Small intestine (tissue), 16 donors: ENCODE measurements at places on chromosomes 5 and 9.

DNA sequence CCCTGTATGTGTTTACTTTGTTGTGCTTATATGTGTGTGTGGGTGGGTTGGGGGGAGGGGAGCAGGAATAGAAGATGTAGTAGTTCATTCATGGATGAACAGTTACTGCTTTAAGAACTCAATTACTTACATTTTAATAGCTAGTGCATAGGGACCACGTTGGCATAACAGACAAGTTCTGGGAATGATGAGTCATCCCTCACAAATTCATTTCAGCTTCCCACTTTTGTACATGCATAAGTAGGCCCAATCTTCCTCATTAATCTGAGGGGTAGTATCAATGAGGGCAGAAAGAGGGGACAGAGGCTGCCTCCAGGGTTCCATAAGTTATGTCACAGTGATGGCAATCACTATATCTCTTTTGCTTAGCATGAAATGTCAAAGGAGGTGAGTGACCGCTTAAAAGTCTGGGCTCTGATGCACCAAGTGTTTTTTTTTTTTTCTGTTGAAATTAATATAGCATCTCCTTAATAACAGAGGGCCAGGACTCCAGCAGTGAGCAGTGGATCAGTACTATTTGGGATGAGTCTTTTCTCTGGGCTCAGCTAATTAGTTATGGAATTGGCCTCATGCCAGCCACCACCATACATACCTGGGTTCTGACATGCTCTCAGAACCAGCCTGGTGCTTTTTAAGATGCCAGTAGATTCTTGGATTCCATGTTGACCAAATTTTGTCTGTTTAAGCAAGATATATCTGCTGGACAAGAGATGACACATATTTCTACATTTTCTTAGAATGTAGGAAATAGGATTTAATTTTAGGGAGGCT lies 37.1 kb downstream of the PRDM6 start:
- DNase-seq = no peak

- DNase-seq = no peak
Measured at GRCh38 chr5:154311362-154311761, 120.8 kb downstream of the GALNT10 start.

- DNase-seq = no peak
Measured at GRCh38 chr5:127683008-127683407, 20.2 kb upstream of the CCDC192 start.

GRCh38 chr9:121930956-121931355 lies 162.2 kb downstream of the TTLL11 start:
- peak; percentile 74 for DNase-seq

DNA sequence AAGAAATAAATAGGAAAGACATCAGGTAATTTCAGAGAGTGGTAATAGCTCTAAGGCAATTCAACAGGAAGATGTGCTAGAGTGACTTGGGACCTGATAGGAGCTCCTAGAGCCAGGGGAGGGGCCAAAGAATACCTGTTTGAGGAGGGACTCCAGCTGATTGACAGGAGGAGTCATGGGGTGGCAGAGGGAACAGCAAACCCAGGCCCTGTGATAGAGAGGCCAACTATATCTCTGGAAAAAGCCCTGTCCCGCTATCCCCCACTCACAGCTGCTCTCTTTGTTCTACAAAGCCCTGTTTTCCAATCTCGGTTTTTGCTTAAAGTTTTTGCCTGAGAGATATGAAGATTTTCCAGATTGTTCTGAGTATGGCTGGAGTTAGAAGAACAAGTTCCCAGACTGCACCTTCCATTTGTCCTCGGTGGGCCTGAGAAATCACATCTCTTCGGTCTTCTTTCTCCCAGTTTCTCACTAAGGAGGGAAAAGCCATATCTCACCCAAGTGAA lies 9.0 kb upstream of the NSD1 start:
- DNase-seq = no peak

GRCh38 chr9:130681769-130682420 lies 11.7 kb upstream of the EXOSC2 start:
- peak; percentile 63 for DNase-seq

DNA sequence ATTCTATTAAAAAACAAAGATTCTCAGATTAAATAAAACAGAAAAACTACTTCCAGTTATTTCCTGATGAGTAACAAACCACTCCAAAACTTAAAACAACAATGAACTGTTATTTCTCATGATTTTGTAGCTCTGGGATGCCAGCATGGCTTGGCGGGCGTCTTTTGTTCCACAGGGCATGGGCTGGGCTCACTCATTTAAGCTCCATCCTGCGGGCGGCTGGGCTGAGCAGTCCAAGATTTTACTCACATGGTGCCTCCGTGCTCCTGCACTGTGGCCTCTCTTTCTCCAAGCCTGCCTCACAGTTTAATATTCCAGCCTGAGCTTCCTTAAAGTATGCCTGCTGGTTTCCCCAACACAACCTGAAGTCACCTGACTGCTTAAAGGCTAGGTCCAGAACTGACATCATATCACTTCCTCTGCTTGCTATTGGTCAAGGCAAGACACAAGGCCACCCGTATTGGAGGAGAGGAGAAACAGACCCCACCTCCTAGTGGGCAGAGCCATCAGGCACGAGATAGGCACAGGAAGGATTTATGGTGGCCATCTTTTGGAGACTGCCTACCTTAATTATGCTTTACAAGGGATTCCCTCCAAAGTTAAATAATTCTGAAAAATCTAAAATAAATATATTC lies 41.6 kb upstream of the ZBTB43 start:
- no peak for DNase-seq

- no peak for DNase-seq
Measured at GRCh38 chr9:16542290-16542689, 328.2 kb downstream of the BNC2 start.

- no peak for DNase-seq
Measured at GRCh38 chr5:166320920-166321480, 1970.4 kb upstream of the WWC1 start.

DNA sequence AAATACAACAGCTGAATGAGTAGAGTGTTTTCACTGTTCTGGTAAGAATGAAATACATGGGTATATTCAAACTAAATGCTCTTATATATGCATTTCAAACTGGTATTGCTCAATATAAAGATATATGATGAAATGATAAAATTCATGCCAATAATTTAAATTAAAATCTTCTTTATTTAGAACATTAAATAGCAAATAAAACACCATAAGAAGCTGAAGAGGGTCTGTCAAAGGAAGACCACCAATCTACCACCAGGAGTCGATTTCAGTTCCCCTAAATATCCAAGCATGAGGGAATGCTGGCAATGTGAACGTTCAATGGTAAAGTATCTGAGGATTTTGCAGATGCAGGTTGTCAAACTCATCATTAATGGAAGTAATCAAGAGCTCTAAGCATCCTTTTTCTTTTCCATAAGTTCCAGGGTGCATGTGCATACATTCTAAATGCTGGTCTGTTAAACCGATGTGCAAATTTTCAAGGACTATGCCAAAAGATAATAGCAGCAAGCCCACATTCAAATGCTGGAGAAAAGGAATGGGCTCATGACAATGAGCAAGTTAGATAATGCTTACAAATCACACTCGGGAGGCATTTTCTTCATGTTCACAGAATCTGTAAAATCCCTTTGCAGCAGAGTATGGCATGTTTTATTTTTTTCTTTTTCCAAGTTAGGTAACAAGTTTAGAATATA lies 118.8 kb upstream of the MTAP start:
- DNase-seq = no peak

- DNase-seq = no peak
Measured at GRCh38 chr5:1544294-1544961, 20.7 kb upstream of the LPCAT1 start.

DNA sequence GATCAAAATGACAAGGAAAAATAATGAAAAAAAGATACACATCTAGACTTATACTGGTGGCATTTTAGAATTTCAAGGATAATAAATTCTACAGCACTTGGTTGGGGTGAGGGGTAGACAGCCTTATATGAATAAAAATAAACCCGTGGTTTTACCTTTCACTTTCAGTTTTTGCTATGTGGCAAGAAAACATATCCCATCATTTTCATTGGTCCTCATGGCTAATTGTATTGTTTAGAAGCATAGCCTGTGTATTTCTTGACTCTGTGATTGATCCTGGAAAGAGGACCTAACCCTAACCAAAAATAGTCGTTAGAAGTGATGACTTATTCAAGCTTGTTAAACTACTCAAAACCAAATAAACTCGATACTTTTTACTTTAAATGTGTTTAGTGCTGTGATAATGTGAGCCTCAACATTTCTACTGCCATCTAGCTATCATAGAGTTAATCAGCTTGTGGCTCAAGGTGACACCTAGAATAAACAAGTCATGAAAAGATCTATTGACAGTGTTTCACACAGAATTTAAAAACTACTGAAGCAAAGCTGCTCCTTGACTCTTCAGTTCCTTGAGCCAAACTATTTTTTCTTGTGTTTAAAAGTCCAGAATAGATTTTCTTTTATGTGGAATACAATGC lies 153.3 kb upstream of the IZUMO3 start:
- no peak for DNase-seq

- no peak for DNase-seq
Measured at GRCh38 chr5:38532165-38532669, 24.2 kb downstream of the LIFR start.

DNA sequence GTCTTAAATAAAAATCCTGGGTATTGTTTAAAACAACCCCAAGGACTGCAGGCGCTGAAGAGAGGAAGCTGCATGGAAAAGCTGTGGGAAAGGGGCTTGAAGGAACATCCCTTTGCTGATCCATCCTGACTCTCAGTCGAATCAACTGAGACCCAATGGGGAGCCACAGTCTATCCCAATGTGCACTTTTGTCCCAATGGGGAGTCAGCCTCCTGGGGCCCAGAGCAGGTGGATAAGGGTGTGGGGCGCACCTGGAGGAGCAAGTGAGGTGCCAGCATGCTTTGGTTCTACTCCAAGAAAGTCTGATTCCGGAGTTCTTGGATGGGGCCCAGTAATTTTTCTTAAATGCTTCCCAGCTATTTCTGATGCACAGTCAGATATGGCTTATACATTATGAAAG lies 118.1 kb downstream of the COL23A1 start:
- DNase-seq = no peak

GRCh38 chr5:11617080-11617479 lies 287.2 kb downstream of the CTNND2 start:
- no peak for DNase-seq

DNA sequence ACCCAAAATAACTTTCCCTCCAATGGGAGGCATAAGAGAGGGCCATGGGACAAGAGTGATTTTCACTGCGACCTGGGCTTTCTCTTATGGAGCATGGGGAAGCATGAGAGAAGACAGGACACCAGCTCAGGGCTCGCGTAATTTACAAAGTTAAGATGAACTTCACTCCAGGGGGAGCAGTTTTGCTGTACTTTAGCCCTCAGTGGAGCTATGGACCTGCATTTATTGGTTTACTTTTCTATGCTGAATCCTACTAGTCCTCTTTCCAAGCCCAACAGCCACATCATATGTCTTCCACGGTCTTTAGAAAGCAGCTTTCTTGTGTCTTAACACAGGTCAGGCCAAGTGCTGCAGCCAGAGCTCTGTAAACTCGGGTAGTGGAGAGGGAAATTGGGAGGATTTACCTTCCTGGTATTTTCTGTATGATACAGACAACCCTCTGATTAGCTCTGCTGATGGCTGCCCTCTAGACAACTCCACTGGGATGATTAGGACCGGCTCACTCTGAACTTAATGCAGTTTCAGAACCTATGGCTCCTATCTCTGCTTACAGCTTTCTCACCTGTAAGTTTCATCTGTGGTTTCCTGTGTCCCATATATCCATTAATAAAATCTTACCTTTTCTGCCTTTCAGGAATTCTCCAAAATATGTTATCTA lies 581.0 kb upstream of the RORB start:
- no peak for DNase-seq

GRCh38 chr9:72574156-72574810 lies 52.9 kb downstream of the TMC1 start:
- DNase-seq = no peak

DNA sequence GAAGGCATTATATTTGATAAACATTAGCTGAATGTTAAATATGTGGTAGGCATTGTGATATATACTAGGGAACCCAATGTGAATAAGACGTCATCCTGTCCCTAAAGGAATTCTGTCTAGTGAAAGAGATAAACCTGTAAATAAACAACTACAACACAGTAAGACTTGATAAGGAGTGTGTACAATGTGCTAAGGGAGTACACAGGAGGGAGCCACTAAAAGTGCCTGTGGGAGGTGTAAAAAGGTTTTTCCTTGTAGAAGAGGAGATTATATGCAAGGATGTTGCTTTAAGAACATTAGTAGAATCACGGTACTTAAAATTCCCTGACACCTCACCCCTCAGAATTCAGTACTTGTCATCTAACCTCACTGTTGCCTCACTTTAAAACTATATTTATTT lies 91.7 kb downstream of the KIAA0825 start:
- peak; percentile 3 for DNase-seq

DNA sequence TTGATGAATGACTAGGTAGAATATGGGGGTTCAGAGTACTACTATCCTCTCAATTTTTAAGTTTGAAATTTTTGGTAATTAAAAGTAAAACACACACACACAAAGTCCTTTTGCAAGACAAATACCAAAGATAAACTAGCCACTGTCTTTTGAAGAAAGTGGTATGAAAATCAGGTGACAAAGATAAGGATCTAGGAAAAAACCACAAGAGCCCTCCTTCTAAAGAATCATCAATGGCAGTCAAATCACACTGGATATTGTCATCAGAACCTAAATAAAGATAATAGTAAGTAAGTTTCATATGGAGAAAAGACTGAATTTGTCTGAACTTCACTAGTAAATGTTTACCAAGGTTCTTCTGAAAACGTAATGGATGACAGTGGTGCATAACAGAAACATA lies 30.5 kb upstream of the HK3 start:
- no peak for DNase-seq

- DNase-seq = no peak
Measured at GRCh38 chr9:115733318-115734110, 420.1 kb upstream of the PAPPA start.
